Right renal pelvis (tissue), 4 donors: ENCODE measurements at places on chromosomes 4 and X. TPM values are rescaled to one million over a fixed set of nuclear protein-coding genes. Genes with fewer than 3 reads are reported as not detected.

Gene ZFP42
- 1.7 TPM for polyA plus RNA-seq

Gene IL15
- 1.9 TPM for polyA plus RNA-seq

Gene F8A2
- polyA plus RNA-seq = not detected

Gene VEGFC
- polyA plus RNA-seq = 20.0 TPM

Gene CDKN2AIP
- 36.6 TPM for polyA plus RNA-seq

Gene RGN
- polyA plus RNA-seq = 29.0 TPM

DNA sequence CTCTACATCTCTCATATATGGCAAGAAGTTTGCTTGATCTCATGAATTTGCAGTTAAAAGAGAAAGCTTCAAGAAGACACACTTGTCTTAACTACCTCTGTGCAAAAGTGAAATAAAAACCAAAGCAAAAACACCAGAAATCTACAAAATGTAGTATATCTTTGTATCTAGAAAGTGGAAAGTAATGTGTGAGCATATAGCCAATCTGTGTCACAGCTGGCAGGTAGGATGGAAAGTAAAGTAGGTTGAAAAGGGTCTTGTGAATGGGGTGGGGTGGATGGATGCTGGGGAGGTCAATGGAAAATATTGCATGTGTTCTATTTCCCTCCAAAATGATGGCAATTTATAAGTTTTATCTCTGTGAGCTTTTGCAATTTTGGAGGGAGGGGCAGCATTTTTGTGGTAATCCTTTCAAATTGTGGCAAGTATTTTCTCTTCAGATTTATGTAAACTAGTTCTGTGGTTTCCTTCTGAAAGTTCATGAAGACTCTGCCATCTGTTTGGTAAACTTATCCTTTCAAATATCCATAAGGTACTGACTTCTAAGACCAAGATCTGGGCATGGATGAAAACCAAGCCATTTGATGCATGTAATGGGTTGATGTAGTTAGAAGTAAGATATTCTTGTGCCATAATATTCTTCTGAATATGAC is 215.9 kb upstream of the GIMD1 start:
- DNase-seq = no peak

- no peak for DNase-seq
Observed at GRCh38 chr4:58649226-58649625, 1539.0 kb upstream of the IGFBP7 start.

- no peak for DNase-seq
Observed at GRCh38 chrX:41734530-41734929, 10.5 kb downstream of the GPR82 start.

GRCh38 chr4:156824451-156825060 is 147.0 kb downstream of the PDGFC start:
- DNase-seq = no peak

DNA sequence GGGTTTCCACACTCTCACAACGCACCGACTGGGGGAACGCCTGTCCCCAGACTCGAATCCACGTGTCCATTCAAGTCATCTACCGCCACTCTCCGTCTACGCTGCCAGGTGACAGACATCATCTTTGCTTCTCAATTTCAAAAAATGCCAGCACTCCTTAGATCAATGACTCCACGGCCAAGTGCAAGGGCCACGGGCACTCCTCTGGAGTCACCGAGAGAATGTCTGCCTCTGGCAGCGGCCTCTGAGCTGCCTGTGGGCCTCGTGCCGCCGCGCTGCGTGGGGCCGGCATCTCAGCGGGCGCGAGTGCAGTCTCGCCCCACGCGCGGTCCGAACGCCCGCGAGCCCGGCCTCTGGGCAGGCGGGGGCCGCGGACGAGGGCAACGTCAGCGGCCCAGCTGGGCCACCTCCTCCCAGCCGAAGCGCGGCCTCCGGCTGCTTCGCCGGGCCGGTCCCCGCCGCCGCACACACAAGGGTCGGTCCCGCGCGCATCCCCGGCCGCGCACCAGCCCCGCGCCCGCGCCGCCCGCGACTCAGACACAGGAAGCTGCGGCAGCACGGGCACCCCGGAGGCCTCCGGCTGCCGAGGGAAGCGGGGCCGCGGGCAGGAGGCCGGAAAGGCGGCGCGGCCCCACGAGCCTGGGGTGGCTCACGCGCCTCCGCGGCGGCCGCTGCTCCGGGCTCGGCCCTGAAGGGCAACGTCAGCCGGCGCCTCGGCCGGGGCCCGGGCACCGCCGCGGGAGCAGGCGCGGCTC is 450 bp downstream of the ACSL1 start:
- DNase-seq = no peak

GRCh38 chr4:85955620-85956292 is 404.1 kb downstream of the MAPK10 start:
- DNase-seq = no peak

DNA sequence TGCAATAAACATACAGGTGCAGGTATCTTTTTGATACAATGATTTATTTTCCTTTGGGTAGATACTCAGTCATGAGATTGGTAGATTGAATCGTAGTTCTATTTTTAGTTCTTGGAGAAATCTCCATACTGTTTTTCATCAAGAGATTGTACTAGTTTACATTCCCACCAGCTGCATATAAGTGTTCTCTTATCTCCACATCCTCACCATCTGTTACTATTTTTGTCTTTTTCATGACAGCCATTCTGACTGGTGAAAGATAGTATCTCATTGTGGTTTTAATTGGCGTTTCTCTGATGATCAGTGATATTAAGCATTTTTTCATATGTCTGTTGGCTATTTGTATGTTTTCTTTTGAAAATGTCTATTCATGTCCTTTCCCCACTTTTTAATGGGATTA is 202.2 kb downstream of the RAPGEF2 start:
- DNase-seq = no peak

- DNase-seq = no peak
Observed at GRCh38 chrX:108456971-108457477, 17.4 kb downstream of the COL4A5 start.

GRCh38 chr4:6663596-6664393 is 23.3 kb downstream of the MRFAP1 start:
- no peak for DNase-seq

DNA sequence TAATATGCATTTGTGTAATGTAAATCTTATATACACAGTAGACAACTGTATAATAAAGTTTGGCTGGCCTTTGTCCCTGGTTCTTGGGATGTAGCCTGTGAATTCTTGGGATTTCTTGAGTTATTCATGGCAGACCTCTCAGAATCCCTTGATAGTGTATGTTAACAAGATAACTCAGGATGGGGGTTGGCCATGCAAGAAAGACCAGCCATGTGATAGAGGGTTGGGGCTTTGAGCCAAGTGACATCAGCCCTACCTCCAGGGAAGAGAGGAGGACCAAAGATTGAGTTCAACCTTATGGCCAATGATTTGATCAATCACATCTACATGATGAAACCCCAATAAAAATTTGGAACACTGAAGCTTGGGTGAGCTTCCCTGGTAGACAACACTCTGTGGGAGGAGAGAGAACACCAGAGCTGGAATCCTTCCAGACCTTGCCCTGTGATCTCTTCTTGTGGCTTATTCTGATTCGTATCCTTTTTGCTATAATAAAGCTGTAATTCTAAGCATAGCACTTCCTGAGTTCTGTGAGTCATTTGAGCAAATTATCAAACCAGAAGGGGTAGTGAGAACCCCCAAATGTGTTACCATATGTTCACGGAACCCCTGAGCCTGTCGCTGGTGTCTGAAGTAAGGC is 11.3 kb downstream of the SLC2A9 start:
- no peak for DNase-seq

- no peak for DNase-seq
Observed at GRCh38 chrX:26783512-26784225, 567.7 kb downstream of the MAGEB5 start.

DNA sequence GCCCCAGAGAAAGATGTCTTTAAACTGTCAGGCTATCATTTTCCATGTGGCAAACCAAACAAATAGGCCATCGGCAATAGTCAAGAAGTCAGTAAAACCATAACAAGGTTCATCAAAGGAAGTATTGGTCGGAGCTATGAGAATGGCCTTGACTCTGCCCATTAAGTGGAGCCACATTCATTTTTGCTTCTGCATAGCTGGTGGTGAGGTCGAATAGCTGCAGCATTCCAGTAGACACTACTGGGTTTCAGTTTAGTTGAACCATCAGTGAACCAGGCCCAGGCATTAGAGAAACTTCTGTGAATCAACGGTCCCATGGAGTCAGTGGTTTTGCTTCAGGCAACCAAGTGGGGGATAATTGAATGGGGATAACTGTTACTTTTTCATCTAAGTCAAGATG is 92.0 kb upstream of the MED14 start:
- DNase-seq = no peak

- DNase-seq = no peak
Observed at GRCh38 chr4:6071959-6072720, 53.9 kb upstream of the C4orf50 start.

DNA sequence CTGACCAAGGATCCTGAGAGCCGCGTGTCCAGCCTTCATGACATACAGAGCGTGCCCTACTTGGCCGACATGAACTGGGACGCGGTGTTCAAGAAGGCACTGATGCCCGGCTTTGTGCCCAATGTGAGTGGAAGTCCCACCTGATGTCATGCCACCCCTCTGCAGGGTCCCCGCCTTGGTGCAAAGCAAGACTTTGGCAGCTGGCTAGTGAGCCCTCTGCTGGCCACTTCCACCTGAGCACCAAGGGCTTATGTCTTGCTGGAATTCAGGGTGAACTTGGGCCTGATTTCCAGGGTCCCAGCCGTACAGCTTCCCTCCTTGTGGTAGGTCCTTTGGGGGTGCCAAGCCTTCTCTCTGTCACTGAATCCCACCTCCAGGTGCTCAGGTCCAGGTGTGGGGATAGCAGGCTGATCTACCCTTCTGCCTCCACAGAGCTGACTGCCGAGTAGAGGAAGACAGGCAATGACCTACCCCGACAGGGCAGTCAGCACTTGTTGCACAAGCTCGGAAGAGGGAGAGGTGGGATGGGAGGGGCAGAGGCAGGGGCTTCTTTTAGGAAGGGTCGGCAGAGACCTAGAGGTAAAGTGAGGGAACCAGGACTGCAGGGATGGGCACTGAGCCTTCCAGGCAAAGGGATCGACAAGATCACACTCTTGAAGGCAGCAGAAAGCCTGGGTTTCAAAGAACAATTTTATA is 248.1 kb downstream of the EVC2 start:
- no peak for DNase-seq

DNA sequence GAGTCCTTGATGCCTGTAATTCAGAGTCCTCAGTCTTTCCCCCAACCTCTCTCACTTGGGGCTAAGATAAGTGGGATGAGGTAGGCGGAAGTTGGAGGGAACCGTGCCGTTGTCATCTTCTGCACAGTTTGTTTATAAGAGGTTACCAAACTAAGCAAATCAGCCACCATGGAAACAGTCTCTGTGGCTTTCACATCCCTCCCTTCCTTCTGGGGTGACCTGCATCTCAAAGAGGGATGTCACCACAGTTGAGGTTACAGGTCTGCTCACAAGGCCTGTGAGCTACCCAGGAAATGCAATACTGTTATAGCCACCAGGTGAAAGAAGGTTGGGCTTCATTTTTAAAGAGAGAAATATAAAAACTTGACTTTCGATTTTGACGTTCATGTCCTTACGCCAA is 26.3 kb downstream of the RTL5 start:
- DNase-seq = no peak

GRCh38 chrX:118510111-118510510 is 14.5 kb downstream of the DOCK11 start:
- DNase-seq = no peak
